Hypothalamus (tissue), 51 donors: ENCODE measurements at places on chromosomes 7 and 10.

DNA sequence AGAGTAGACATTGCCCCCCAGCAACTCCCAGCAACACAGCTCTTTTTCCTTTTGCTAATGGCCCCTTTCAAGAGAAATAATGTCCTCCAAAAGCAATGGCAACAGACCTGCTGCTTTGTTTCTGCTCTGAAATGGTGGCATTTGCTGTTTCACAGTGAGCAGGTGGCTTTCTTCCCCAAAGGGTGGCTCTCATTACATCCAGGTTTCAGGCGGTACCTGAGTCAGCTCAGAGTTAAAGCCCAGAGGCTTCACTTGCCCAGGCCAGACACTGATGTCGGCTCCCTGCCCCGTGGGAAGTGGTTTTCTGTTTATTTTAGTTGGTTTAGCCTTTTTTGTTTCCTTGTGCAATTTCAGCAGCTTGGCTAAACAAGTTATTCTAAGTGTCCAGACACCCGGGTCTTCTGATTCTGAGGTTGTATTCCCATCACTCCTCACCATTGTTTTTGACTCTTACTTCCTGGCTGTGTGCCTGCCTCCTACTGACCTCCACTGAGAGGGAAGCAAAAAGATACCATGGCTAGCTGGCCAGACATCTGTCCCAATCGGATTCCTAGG is 7.8 kb upstream of the ATOH7 start:
- DNase-seq = no peak

GRCh38 chr10:94213001-94213530 is 149.7 kb downstream of the NOC3L start:
- no peak for DNase-seq

DNA sequence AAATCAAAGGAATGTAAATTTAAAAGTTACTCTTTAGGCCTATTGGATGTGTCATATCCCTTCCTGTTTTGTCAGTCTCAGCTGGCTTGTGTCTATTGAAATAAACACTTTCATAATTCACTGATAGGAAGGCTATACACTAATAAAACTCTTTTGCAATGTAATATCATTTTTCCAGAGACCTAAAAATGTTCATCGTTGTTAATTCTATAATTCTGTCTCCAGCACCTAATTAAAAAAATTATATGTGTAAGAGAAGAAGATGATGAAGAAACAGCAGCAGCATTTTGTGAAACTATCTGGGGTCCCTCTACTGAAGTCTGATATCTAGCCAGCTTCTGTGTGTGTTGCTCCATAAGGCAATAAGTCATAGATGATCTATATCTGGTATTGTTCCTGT is 602.7 kb downstream of the ETV1 start:
- no peak for DNase-seq

- DNase-seq = no peak
Observed at GRCh38 chr7:104272767-104273384, 55.5 kb upstream of the LHFPL3 start.

GRCh38 chr10:73855413-73855812 is 18.9 kb downstream of the CAMK2G start:
- no peak for DNase-seq

GRCh38 chr10:6678211-6678803 is 98.2 kb upstream of the PRKCQ start:
- no peak for DNase-seq

DNA sequence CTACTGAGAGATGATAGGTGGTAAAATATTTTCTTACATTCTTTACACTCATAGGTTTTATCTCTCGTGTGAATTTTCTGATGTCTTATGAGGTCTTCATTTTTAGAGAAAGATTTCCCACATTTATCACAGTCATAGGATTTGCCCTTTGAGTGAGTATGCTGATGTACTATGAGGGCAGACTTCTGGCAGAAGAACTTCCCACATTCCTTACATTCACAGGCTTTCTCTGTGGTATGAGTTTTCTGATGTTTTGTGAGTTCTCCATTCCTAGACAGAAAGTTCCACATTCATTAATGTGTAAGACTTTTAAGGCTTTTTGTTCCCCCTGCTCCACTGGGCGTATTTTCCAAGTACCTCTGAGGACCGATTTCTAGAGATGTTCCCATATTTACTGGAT is 23.5 kb downstream of the ZNF25 start:
- DNase-seq = no peak

- no peak for DNase-seq
Observed at GRCh38 chr7:13279854-13280435, 592.5 kb downstream of the ARL4A start.

- DNase-seq = no peak
Observed at GRCh38 chr10:34719328-34719727, 95.8 kb downstream of the PARD3 start.

DNA sequence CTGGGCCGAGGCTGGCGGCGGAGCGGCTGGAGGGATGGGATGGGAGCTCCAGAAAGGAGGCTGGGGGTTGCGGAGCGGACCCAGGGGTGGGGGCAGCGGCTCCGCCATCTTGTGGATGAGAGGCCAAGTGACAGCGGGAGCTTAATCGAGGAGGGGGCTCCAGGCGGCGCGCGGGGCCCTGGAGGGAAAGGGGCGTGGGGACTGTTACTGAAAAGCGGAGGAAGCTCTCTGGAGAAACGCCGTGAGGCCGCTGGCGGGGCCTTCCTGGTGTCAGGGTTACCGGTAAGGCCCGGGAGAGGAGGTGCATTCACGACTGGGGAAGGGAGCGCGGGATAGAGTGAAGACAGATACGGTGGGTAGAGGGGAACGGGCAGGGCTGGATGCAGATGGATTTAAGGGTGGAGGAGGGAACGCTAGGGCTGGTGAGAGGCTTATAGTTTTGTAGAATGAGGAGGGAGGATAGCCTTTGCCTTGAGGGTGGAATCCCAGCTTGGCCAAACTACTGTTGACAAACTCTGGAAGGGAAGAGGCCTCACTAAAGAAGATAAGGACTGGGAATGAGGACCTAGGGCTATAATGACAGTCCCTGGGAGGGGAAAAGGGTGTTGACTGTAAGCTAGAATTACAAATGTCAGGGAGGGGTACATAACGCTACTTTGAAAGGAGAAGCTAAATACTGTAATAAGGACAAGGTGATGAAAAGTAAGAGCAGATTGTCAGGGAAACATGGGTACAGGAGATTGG is 535 bp downstream of the BTRC start:
- peak; percentile 55 for DNase-seq

DNA sequence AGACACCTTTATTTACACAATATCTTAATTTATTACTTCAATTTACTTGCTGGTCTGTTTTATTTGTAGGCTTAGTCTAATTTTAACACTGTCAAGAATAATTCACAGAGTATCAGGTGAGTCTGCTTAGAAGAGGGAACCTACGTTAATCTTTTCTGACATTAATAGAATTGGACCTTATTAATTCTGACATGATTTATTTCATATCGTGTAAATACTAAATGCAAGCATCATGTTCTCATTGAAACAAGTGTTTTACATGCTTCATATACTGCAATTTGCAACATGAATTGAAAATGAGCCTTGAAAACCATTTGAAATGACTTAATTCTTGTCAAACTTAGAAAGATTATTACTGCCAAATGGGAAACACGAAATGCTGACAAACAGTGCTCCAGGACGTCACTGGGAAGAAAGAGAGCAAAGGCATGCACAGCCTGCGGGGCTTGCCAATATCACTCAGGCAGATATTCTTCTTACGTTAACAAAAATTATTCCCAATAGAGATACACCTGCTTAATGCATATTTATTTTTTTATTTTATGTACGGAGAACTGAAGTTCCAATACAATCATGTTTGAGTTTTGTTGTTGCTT is 282.0 kb upstream of the AKR1E2 start:
- DNase-seq = no peak

DNA sequence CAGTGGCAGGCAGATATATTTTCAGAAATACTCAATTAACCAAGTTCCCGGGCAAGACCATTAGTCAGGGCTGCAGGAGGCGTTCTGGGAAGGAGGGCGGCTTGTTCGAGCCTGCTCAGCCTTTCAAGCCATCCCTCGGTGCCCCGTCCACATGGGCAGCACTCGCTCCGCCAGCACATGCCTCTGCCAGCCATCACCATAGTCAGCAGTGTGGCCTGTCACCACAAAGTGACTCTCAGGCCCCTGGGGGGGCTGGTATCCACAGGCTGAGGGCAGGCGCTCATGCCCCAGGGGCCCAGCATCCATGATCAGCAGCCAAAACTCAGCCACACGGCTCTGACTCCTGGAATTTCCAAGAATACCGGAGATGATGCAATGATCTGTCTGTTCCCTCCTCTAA is 81.9 kb downstream of the CHST15 start:
- no peak for DNase-seq

GRCh38 chr7:2101630-2102374 is 130.9 kb downstream of the MAD1L1 start:
- DNase-seq = no peak

DNA sequence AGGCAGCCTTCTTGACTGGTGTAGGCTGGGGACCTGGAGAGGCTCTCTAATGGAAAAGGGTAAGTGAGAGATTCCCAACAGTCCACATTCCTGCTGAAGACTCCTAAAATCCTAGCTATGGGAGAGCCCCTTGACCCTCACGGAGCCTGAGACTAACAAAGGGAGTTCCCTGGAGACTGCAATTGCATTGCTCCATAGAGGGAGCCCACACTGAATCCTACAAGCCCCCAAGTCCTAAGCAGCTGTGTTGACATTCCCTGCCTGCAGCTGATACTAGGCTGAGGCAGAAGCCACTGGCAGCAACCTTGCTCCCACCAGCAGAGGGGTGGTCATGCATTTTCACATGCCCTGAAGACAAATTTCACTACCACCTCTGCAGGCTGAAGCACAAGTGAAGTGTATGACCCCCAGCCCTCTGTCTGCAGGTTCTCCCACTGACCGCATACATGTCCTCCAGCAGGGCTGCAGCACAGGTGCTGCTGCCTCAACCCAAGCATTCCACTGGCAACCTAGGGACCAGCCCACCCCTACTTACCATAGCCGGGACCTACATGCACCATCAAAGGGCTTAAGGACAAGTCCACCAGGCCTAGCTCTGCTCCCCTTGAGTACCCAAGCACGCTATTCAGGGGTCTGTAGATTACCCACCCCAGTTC is 130.3 kb upstream of the SLC13A1 start:
- DNase-seq = no peak
